ENCODE measurements at places on chromosomes 1 and 21.

- DNase-seq = peak; percentile 55
These were observed 120.4 kb upstream of the GREM2 start for GRCh38 chr1:240732390-240732789.

DNA sequence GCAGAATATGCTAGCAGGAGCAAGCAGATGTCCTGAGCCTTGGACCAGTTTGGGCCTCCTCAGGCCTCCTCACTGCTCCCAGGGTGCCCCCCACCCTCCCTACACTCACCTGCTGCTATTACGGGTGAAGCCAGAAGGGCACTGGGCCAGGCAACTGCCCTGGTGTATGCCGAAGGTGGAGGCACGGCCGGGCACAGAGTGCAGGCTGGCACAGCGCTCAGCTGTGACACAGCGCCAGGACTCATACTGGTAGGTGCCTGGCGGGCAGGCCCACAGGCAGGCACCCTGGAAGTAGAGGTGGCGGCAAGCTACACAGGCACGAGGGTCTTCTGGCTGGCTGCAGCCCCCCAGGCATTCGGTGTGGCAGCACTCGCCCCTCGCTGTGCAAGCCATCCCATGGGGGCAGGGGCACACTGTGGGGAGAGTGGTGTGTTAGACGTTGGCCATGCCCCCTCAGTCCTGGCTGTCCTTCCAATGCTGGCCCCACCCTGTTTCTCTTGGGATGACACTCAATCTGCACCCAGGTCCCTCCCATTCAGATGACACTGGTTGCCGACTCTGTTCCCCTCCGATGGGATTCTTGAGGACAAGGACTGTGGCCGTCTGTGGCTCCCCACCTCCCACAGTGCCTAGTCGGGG, 7.0 kb downstream of the INSRR start:
- no peak for DNase-seq

DNA sequence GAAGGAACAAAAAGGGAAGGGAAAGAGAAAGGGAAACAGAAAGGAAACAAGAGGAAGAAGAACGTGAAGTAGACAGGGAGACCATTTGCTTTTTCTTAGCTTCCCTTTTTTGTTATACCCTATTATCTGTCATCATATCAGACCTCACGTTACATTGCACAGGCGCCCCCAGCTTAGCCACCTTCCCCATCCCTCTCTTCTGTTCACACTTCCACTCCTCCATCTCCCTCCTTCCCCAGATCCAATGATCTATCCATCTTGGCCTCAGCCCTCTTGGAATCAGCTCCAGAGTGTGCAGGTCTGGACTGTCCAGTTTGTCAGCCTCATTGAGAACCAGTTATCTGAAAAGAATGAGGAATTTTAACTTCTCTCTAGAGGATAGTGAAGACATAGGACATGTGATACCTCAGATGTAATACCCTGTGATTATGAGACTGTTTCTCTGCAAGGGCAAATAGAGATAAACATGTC, 101.1 kb upstream of the ERRFI1 start:
- no peak for DNase-seq

GRCh38 chr1:27025718-27026117, 13.1 kb upstream of the TENT5B start:
- DNase-seq = no peak

DNA sequence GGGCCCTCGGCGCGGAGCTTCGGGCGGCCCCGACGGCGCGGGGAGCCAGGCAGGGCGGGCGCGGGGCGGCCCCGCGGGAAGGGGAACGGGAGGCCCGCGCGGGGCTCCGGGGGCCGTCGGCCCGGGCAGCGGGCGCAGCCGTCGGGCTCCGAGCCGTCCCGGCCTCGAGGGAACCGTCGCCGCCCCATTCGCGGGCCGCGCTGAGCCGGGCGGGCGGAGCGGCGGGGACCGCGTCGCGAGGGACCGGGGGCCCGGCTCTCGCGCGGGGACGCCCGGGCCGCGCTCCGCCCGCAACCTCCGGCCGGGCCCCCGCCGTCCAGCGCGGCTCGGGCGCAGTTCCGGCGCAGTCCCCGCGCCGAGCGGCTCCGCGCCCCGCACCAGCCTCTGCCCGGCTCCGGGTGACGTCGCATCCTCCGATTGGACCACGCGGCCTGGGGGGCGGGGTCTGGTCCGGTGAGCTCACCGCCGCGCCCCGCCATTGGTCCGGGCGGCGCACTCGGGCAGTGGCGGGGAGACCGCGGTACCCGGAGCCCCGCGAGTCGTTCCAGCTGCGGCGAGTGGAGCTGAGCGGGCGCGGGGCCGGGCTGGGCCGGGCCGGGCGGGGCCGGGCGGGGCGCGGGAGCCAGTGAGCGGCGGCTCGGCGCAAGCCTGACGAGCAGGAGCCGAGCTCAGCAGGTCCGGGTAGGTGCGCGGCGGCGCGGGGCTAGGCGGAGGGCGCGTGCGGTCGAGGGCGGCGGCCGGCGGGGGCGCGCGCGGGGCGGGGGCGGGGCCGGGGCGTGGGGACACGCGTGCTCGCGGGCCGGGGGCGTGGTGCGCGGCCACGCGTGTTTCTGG, 66.7 kb upstream of the VAMP3 start:
- DNase-seq = peak; percentile 92

DNA sequence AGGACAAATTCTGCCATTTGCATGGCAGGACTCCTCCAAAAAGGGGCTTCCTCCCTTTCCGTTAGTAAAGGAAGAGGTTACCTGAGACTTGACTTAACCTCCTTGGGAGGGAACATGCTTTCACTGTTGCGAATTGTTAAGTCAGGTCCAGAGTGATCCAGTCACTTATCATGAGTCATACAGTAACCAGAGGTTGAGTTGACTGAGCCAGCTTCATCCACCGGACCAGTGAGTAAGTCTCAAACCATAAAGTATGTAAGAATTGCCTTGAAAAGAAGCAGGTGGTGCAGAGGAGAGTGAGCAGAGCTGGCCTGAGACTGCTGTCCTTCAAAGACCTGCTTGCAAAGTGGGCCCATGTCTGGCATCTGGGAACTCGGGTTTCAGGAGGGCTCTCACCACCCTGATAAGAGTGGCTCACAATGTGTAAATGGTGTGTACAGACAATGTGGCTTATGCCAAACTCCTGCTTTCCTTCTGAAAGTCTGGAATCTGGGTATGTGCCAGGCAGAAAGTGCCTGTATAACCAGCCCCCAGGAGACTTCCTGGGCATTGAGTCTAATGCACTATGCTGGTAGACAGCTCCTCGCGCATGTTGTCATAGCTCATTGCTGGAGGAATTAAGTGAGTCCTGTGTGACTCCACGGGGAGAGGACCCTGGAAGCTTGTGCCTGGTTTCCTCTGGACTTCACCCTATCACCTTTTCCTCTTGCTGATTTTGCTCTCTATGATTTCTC, 84.3 kb upstream of the KLHDC7A start:
- no peak for DNase-seq

DNA sequence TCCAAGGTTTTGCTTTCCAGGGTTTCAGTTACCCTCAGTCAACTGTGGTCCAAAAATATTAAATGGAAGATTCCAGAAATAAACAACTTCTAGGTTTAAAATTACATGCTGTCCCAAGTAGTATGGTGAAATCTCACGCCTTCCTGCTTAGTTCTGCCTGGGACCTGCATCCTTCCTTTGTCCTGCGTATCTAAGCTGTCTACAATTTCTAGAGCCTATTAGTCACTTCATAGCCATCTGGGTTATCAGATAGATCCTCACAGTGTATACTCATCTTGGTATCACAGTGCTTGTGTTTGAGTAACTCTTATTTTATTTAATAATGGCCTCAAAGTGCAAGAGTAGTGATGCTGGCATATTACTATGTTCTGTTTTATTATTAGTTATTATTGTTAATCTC, 157.7 kb downstream of the ROR1 start:
- DNase-seq = no peak

DNA sequence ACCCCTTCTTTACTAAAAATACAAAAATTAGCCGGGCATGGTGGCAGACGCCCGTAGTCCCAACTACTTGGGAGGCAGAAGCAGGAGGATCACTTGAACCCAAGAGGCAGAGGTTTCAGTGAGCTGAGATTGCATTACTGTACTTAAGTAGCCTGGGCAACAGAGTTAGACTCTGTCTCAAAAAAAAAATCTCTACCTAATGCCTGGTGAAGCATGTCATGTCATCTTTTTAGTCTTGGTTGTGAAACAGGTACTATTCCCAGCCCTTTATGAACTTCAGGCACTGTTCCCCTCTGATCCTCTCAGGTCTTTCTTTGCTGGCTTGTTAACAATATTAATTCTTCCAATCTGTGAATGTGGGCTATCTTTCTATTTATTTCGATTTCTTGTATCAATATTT, 22.1 kb downstream of the PRRC2C start:
- no peak for DNase-seq

Measured in left kidney (tissue), 8 donors.